LoVo (cell line): ENCODE measurements at places on chromosomes 5 and 9.

DNA sequence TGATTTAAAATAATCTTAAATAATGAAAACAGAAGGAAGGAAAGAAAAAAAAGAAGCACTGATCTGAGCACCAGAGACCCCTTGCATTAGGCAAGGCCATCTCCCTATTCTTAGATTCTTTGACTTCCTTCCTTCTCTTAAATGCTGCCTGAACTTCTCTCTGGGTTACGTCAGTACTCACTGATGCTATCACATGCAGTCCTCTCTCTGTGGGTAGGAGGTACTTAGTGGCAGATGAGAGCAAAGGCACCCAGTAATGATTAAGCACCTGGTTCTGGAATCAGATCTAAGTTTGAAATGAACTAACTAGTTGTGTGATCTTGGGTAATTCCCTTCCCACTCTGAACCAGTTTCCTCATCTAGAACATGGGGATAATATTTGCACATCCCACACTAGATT lies 110.3 kb upstream of the TBC1D2 start:
- no peak for DNase-seq

DNA sequence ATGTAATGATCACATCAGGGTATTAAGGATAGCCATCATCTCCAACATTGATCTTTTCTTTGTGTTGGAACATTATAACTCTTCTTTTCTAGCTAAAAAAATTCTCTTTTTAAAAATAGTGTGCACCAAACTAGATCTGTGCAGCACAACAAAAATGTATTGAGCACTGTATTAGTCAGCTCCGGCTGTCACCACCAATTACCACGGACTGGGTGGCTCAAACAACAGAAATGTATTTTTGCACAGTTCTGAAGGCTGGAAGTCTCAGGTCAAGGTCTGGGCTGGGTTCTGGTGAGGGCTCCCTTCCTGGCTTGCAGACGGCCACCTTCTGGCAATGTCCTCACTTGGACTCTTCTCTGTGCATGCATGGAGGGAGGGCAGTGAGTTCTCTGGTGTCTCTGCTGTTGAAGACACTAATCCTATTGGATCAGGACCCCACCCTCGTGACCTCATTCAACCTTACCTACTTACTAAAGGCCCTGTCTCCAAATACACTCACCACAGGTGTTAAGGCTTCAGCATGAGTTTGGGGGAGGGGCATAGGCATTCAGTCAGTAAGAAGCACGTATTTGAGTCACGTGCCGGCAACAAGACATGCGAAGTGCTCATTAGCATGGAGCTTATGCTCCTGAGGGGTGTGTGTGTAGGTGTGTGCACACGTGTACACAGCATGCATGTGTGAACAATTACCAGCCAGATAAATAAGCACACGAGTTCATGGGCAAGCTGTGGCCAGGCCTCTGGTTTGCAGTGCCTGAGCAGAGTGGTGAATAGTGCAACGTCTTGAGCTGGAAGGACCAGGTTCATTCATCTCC lies 89.4 kb upstream of the SH3PXD2B start:
- no peak for DNase-seq

- DNase-seq, result no peak
Observed at GRCh38 chr5:150671509-150672236, 10.6 kb downstream of the MYOZ3 start.

- no peak for DNase-seq
Observed at GRCh38 chr5:115072266-115073064, 97.2 kb downstream of the TRIM36 start.

GRCh38 chr5:158049459-158049858 lies 190.5 kb upstream of the CLINT1 start:
- DNase-seq, result no peak

DNA sequence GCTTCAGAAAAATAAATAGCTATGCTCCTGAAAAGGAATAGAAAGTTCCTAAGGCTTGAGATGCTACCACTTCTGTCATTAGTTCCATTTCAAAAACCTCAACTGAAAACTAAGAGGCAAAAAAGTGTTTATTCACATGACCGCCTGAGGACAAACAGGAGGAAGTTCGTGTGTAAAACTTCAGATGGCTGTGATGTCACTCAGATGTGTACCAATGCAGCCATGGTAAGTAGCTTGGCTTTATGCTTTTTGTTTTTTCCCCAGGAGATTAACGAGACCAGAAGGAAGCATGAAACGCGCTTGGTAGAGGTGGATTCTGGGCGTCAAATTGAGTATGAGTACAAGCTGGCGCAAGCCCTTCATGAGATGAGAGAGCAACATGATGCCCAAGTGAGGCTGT lies 33.0 kb downstream of the LMNB1 start:
- DNase-seq, result no peak

DNA sequence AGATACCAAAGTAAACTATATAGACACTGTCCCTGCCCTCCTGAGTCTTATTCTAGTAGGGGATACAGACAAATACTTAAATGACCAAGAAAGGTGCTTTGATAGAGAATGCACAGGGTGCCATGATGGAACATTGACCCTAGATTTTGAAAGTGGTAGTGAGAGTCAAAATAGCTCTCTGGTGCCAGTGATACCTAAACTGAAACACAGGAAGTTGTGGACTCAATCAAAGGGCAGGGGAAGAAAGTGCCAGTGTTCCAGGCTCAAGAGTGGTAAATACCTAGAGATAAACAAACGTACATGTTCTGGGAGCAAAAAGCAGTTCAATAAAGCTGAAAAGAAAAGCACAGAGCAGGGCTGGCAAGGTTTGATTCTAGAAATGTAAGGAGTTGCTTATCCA lies 267.6 kb downstream of the ISL1 start:
- DNase-seq, result no peak

GRCh38 chr5:67510204-67510603 lies 313.6 kb upstream of the CD180 start:
- no peak for DNase-seq

DNA sequence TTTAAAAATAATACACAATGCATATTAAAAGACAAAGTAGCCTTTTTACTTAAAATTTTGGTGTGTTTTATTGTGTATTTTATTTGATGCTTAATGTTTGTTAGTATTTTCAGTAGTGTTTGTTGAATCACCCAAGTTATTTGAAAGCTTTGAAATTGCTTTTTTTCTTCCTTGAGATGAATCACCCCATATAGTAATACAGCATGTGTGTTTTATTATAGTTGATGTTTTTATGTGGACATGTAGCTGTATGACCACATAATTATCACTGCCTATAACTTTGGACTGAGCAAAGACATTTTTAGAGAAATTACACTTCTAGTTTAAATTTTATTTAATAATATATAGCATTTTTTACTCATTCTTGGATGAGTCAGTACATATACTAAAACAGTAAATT lies 18.0 kb downstream of the FAM174A start:
- DNase-seq, result no peak
